ENCODE measurements at places on chromosomes 2 and 18.

- no peak for DNase-seq
These were observed 47.2 kb downstream of the SCG2 start for GRCh38 chr2:223554923-223555322.

GRCh38 chr2:238920053-238920452, 72.2 kb downstream of the TWIST2 start:
- no peak for DNase-seq

DNA sequence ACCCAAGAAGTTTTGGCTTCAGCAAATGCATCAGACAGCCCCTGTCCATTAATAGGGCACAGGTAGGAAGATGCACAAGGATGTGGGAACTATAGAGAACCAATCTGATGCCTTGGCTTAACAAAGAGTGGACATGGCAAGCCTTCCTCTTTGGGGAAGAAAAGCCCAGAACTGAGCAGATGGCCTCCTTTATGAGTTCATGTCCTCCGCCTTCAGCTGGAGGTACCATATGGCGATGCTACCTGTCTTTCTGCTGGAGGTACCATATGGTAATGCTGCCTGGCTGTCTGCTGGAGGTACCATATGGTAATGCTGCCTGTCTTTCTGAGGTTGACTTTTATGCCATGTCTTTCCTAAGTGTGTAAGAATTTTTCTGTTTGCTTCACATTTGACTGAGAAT, 6.0 kb downstream of the RETREG2 start:
- DNase-seq = no peak

- no peak for DNase-seq
These were observed 14.4 kb upstream of the EGR4 start for GRCh38 chr2:73307720-73308119.

All from SK-N-SH (cell line).